Parietal lobe (tissue), 2 donors: ENCODE measurements at places on chromosomes 1 and 21. TPM values are rescaled to one million over a fixed set of nuclear protein-coding genes. Genes with fewer than 3 reads are reported as not detected.

Gene VANGL2
- total RNA-seq, result 27.5 TPM

Gene PRKCZ
- 54.8 TPM for total RNA-seq

Gene ZNF697
- 34.7 TPM for total RNA-seq

Gene ZNF683
- not detected for total RNA-seq

Gene ANGPTL1
- total RNA-seq, result 2.5 TPM

Gene MDM4
- total RNA-seq, result 147 TPM

Gene FCN3
- not detected for total RNA-seq

Gene NUCKS1
- total RNA-seq, result 195 TPM

Gene GPATCH2
- total RNA-seq, result 31.3 TPM

Gene FOXJ3
- 90.1 TPM for total RNA-seq

Gene SPATA6
- total RNA-seq, result 12.8 TPM

Gene KIAA1614
- 4.4 TPM for total RNA-seq

Gene IGSF21
- total RNA-seq, result 66.0 TPM

Gene USH2A
- total RNA-seq, result 0.31 TPM

Gene HSD11B1
- not detected for total RNA-seq

Gene CELA3B
- not detected for total RNA-seq

Gene E2F2
- total RNA-seq, result 3.4 TPM

Gene CACHD1
- 16.9 TPM for total RNA-seq

Gene ANXA9
- not detected for total RNA-seq

Gene KCNJ15
- 0.31 TPM for total RNA-seq

Gene CRNN
- total RNA-seq, result not detected

Gene KRTAP13-3
- not detected for total RNA-seq

Gene AMPD1
- not detected for total RNA-seq

Gene TFF3
- total RNA-seq, result not detected

Gene BSND
- not detected for total RNA-seq

Gene AMY2A
- not detected for total RNA-seq

Gene GALNT2
- 42.9 TPM for total RNA-seq

Gene GPR52
- 13.8 TPM for total RNA-seq

Gene PKLR
- not detected for total RNA-seq

Gene C1QB
- total RNA-seq, result 5.9 TPM

Gene OXCT2
- total RNA-seq, result 0.31 TPM

Gene TRIM63
- not detected for total RNA-seq

Gene ANGPTL3
- not detected for total RNA-seq
